ENCODE measurements at places on chromosomes 3 and 15.

DNA sequence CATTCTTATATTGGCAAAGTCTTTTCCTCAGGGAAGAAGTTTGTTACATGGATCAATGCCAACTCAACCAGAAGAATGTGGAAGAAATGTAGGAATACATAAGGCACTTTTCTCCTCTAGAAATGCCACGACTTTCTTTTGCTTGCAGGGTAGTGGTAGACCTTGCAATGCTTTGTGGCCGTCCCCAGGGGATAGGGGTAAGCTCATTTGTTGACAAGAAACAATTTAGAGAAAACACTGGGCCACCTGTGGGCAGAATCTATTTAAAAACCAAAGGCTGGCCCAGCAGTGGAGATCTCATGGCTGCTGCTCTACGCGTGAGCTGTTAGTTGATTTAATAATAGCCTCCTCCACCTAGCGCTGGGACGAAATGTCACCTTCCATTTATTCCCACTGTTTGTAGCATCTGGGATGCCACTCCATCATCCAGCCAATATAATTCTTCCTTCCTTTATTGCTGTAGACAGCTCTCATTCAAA lies 64.6 kb upstream of the PFN2 start:
- no peaks in the 10 kb centered on the region for H3K36me3 ChIP-seq
- H3K27ac ChIP-seq: no peak overlapping the region
- H3K4me1 ChIP-seq: no peaks in the 10 kb centered on the region
- no peaks in the 10 kb centered on the region for H3K27me3 ChIP-seq
- no peak overlapping the region for H3K4me3 ChIP-seq
- DNase-seq: no peak

- H3K4me1 ChIP-seq: peaks cover 6% of the 10 kb centered on the region
- peaks cover 6% of the 10 kb centered on the region for H3K36me3 ChIP-seq
- no peak overlapping the region for H3K4me3 ChIP-seq
- H3K27me3 ChIP-seq: no peaks in the 10 kb centered on the region
Measured at GRCh38 chr3:69235882-69236281, 113.5 kb upstream of the LMOD3 start.

DNA sequence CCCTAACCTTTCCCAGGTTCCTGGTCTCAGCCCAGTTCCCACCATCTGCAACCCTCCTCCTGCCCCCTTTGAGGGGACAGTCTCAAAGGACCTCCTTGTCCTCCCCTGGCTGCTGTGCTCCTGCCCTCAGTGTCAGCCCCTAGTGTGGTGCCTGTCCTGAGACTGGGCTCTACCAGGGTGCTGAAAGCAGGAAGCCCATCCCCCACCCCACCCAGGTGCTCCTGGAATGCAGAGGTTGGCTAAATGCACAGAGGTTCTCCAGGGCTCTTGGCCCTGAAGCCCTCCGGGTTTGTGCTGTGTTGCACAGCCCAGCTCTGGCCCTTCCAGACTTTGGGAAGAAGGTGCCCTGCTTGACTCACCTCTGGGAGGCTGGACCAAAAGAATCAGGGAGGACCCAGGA lies 21.8 kb downstream of the C3orf18 start:
- DNase-seq: no peak
- no peaks in the 10 kb centered on the region for H3K27me3 ChIP-seq
- no peak overlapping the region for H3K27ac ChIP-seq
- H3K4me3 ChIP-seq: no peak overlapping the region
- no peaks in the 10 kb centered on the region for H3K36me3 ChIP-seq

DNA sequence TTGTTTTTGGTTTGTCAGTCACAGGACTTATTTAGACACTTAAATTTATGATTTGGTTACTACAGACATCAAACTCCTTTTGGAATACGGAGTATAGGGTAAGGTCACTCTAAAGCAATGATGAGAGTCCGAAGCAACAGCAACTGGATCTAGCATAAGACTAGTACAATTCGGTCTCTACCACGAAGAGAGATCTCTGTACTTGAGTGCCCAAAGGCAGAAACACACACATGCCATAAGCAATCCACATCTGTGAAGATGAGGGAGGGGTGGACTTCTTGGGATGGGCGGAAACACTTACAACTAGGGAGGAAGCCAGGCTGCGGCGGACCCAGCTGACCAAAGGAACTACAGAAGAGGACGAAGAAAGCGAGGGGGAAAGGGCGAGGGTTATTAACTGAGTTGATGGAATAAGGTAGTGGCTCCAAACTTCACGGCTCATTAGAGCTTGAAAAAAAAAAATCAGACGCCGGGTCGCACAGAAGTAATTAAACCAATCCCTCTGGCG lies 595 bp downstream of the DPH6 start:
- no peaks in the 10 kb centered on the region for H3K27me3 ChIP-seq
- H3K36me3 ChIP-seq: no peaks in the 10 kb centered on the region
- H3K4me1 ChIP-seq: peaks cover 8% of the 10 kb centered on the region
- H3K27ac ChIP-seq: peak overlapping the region; percentile 97
- DNase-seq: no peak

GRCh38 chr3:146044046-146044445 lies 116.9 kb downstream of the PLOD2 start:
- H3K27ac ChIP-seq: no peak overlapping the region
- no peaks in the 10 kb centered on the region for H3K36me3 ChIP-seq
- no peaks in the 10 kb centered on the region for H3K4me1 ChIP-seq
- H3K4me3 ChIP-seq: no peak overlapping the region

All from spinal cord (tissue), 10 donors.